Smooth muscle cell of bladder (primary cell): ENCODE measurements at places on chromosomes 7 and 10. TPM values are rescaled to one million over a fixed set of nuclear protein-coding genes. Genes with fewer than 3 reads are reported as not detected.

The CFAP69 gene
- total RNA-seq: 7.7 and 10.4 TPM in 2 replicates

The LIPF gene
- total RNA-seq: not detected in 2 replicates

The GIMAP2 gene
- total RNA-seq: 0.55 and 1.1 TPM in 2 replicates

The PAX4 gene
- not detected in 2 replicates for total RNA-seq

The PKD1L1 gene
- under 0.01 and 0.09 TPM in 2 replicates for total RNA-seq

The EMX2 gene
- not detected in 2 replicates for total RNA-seq

The BNIP3 gene
- 86.6 and 237 TPM in 2 replicates for total RNA-seq

The ELMO1 gene
- total RNA-seq: 3.0 and 5.6 TPM in 2 replicates

The CC2D2B gene
- total RNA-seq: 0.14 and 0.18 TPM in 2 replicates

The TIMM23B gene
- total RNA-seq: 14.4 and 17.4 TPM in 2 replicates

The SHH gene
- total RNA-seq: not detected in 2 replicates

The LRRD1 gene
- total RNA-seq: 0.14 TPM in 1 of 2 replicates, not detected in the other

The COL28A1 gene
- 0.14 TPM in 1 of 2 replicates, not detected in the other for total RNA-seq

The LRGUK gene
- total RNA-seq: 0.14 and 0.18 TPM in 2 replicates

The ZFAND2A gene
- total RNA-seq: 21.0 and 30.0 TPM in 2 replicates

The ITPRID1 gene
- not detected in 2 replicates for total RNA-seq

The BTAF1 gene
- total RNA-seq: 49.9 and 50.5 TPM in 2 replicates

The SYT15B gene
- 0.57 and 2.7 TPM in 2 replicates for total RNA-seq

The PTPN12 gene
- 22.6 and 24.6 TPM in 2 replicates for total RNA-seq

The ZNF239 gene
- 5.3 and 6.8 TPM in 2 replicates for total RNA-seq

The FGFBP3 gene
- total RNA-seq: 0.28 TPM in 2 replicates

The PLAC9 gene
- total RNA-seq: 12.3 and 18.9 TPM in 2 replicates

The HOXA3 gene
- 1.8 and 3.2 TPM in 2 replicates for total RNA-seq

The LEP gene
- 0.09 TPM in 1 of 2 replicates, not detected in the other for total RNA-seq

The SEPTIN7 gene
- total RNA-seq: 203 and 235 TPM in 2 replicates

The WIPF3 gene
- total RNA-seq: under 0.01 TPM in 1 of 2 replicates, not detected in the other

The NODAL gene
- total RNA-seq: not detected in 2 replicates
